ENCODE measurements at places on chromosomes 2 and 18.

- DNase-seq: no peak
These were observed 775.5 kb downstream of the RNF144A start for GRCh38 chr2:7692657-7693161.

GRCh38 chr2:5520463-5520972, 171.7 kb upstream of the SOX11 start:
- DNase-seq: no peak

- DNase-seq: no peak
These were observed 363.1 kb downstream of the LPIN1 start for GRCh38 chr2:12109363-12110017.

- DNase-seq: no peak
These were observed 203.4 kb downstream of the ASXL3 start for GRCh38 chr18:33781429-33781828.

GRCh38 chr2:200125444-200126284, 170.3 kb downstream of the MAIP1 start:
- no peak for DNase-seq

DNA sequence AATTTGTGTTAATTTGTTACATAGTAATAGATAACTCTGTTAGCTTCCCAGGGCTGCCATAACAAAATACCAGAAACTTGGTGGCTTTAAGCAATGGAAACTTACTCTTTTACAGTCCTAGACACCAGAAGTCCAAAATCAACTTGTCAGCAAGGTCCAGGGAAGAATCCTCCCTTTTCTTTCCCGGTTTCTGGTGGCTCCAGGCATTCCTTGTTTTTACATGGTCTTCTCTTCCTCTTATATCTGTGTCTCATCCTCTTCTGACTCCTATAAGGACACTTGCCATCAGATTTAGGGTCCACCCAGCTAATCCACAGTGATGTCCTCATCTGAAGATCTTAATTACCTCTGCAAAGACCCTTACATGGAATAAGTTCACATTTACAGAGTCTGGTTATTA, 95.6 kb downstream of the DDX1 start:
- no peak for DNase-seq

GRCh38 chr2:182977463-182977862, 60.8 kb downstream of the NCKAP1 start:
- DNase-seq: no peak

- no peak for DNase-seq
These were observed 47.7 kb downstream of the MAP3K19 start for GRCh38 chr2:134999521-134999920.

GRCh38 chr2:220946552-220946951, 625.6 kb downstream of the EPHA4 start:
- no peak for DNase-seq

DNA sequence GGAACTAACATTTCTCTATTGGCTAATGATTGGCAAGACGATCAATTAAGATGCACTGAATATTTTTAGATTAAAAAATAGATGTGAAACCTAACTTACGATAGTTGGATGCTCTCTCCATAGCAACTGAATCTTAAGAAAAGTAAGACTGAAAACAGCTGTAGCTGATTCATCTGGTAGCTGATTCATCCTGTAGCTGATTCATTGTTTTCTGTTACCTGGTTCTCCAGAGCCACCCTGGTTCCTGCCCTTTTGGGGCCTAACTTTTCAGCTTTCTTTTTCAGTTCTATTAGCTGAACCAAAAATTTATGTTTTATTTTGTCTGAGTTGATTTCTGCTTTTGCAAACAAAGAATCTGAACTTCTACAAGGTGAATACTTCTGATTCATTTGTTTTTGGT, 22.7 kb upstream of the SPR start:
- DNase-seq: no peak

GRCh38 chr2:154231021-154231420, 359.3 kb downstream of the GALNT13 start:
- no peak for DNase-seq

- DNase-seq: no peak
These were observed 77.6 kb downstream of the KIF5C start for GRCh38 chr2:148952621-148953020.
